ENCODE measurements at places on chromosomes 5 and 9. TPM values are rescaled to one million over a fixed set of nuclear protein-coding genes. Genes with fewer than 3 reads are reported as not detected.

IFNA13 gene
- total RNA-seq: not detected

IL7R gene
- total RNA-seq: 45.8 TPM

EIF4E1B gene
- total RNA-seq: not detected

C9orf43 gene
- total RNA-seq: 0.44 TPM

GRCh38 chr9:123127512-123128075 lies 94.1 kb downstream of the GPR21 start:
- DNase-seq: no peak

GRCh38 chr5:109242518-109242917 lies 167.3 kb downstream of the PJA2 start:
- DNase-seq: no peak

DNA sequence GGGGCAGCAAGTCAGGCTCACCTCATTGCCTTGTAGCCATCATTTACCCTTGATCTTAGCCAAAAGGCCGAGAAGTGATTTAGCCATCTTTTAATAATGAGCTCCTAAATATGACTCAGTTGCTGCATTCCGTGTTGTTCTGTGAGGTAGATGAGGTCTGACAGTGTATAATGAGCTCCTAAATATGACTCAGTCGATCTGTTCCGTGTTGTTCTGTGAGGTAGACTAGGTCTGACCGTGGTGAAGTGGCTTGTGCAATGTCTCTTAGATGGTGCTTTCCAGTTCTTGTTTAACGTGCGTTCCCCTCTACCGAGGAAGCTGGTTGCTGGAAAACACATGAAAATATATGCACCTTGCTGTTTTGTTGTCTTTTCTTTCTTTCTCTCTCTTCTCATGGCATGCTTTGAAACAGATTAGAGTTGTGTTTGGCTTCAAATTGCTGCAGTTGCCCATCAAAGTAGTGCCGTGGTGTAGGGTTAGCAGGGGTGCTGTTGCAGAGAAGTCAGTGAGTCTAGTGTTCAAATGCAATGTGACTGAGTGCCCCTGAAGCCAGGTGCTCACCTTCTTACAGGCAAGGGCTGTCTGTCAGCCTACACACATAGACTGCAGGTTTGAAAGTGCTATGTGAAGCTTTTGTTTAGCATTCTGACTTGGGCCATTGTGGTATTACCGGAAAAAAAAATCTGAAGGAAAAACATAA lies 118.6 kb downstream of the KDM4C start:
- DNase-seq: no peak

- DNase-seq: no peak
These were observed 177.5 kb downstream of the AOPEP start for GRCh38 chr9:94903961-94904421.

DNA sequence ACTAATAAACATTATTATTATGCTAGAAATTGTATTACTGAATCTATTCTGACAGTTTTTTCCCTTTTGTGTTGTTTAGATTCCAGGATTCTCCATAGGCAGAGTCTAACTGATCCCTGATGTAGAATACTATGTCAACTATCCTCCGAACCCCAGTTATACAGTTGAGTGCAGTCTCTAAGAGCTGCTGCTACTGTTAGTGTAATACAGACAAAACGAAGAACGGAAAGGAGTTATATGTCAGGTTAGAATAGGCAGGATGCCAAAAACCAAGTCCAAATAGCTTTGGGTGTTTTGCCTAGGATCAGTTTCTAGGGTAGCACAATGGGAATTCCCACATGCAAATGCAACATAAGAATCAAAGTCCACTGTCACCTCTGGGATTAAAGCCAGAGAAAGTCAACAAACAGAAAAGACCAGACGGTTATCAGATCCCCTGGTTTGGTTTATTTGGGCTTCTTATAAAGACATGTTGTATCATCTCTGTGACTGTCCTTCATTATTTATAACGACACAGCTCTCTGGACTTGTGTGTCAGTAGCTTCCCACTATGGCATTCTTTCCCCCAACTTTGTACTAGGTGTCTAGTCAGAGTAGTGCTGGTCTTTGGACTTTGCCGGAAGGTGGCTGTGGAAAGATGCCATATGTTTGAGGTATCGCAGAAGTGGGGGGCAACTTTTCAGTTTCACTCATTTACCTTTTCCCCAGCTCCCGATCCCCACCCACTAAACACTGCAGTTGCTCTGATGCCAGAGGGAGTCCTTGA lies 14.9 kb upstream of the TMEM38B start:
- no peak for DNase-seq

- DNase-seq: peak; percentile 61
These were observed 186.2 kb downstream of the FANCC start for GRCh38 chr9:95131023-95131943.

GRCh38 chr9:126401107-126401506 lies 74.5 kb downstream of the MVB12B start:
- no peak for DNase-seq

GRCh38 chr9:21454149-21454548 lies 13.9 kb downstream of the IFNA1 start:
- DNase-seq: no peak

GRCh38 chr5:79002374-79002773 lies 17.3 kb upstream of the ARSB start:
- DNase-seq: no peak

GRCh38 chr5:41365369-41365768 lies 145.0 kb downstream of the PLCXD3 start:
- no peak for DNase-seq

GRCh38 chr9:96883922-96884321 lies 29.6 kb upstream of the ZNF782 start:
- DNase-seq: no peak
